ENCODE measurements at places on chromosomes 6 and 20.

- DNase-seq: no peak
Observed at GRCh38 chr20:14454296-14454695, 116.9 kb upstream of the FLRT3 start.

DNA sequence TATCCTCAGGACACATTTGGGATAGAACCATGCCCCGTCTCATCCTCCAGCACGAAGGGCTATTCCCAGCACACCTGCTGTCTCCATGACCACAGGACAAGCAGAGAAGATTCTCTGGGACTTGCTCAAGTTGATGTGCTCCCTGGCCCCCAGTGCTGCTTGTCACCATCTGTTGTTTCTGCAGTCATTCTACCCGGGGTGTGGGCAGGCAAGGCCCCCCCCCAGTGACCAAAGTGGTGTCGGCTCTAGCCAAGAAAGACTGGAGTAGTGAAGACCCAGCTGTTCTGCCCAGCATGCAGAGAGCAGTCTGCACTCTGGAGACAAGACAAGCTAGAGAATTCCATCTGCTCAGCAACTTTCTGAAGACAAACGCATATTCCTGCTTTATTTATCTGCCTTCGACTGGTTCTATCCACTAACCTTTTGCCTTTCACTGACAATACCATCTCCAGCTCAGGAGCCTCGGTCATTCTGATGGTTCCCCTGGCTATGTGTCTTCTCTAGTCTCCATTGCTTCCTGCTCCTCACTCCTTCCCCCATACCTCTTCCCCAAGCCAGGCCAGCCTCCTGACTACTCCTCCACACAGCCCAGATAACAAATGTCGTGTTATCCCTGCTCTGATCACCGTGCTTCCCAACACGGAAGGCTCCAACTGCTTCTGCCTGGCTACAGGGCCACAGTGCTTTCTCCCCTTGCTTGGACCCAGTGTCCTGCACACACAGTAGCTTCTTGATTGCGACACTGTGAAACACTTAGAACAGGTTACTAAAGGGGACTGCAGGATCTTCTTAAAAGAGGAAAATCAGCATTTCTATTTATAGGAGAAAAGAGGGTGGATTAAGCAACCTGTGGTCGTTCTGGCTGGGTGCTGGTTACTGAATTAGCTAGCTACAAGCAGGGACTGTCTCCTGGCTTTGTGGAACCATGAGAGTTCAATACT lies 86.7 kb upstream of the EMILIN3 start:
- DNase-seq: peak; percentile 76

DNA sequence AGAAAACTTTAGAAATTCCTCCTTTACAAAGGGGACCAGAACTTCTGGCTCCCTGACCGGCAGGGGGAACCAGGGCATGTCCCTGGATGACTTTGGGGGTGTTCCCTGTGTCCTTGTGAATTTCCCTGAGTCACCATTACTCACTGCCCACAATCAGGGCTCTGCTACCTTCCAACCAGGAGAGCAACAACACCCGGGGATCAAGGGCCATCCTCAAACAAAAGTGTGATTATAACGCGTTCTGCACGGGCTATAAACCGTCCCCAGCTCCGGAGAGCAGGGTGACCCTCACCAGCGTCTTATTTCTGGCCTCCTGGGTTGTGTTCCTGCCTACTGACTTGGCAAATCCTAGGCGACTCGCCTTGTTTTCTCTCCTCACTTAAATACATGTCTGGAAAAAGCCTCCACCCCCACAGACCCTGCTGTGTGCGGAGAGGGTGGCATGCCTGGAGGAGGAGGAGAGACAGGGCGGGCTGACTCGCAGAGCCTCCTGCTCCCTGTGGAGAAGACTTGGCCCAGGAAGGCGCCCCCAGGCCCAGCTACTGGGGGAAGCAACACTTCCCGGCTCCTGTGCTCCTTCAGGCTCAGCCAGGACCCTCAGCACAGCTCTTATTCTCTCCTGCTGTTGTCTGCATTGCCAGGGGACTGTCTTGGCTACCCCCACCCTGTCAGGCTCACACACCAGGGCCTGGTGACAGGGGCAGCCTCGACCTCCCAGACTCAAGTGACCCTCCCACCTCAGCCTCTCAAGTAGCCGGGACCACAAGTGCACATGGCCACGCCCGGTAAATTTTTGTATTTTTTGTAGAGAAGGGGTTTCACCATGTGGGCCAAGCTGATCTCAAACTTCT lies 54.1 kb downstream of the FGD2 start:
- peak; percentile 73 for DNase-seq

DNA sequence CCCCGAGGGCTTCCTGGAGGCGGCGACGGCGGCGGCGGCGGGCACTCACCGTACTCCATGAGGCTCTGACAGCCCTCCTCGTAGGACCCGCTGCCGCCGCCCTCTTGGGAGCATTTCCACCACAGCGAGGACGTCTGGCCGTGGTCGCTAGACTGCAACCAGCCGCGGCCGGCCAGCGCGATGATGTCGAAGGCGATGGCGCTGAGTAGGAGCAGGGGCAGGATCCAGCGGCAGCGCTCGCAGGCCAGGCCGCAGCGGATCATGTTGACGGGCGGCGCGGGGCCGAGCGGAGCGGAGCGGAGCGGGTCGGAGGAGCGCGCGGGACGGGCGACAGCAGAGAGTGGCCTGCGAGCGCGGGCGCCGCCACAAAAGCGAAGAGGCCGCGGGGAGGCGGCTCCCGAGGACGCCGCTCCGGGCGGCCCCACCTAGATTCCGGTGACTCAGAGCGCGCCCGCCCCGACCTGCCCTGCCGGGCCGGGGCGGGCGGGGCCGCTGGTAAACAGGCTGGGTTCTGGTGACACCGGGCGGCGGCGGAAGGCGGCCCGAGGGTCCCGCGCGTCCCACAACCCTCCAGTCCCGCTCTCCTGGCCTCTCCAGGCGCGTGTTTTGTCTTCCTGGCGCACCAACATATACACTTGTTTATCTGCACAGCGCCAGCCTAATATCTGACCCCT lies at the start of gene PERP:
Gene PERP, minus strand, starts transcription at position 342 of the 674 bp plus-strand sequence. Its CDS starts 79 bp downstream, at position 263.
- DNase-seq: peak; percentile 44

GRCh38 chr6:134515986-134516385 lies 198.1 kb upstream of the SGK1 start:
- DNase-seq: no peak

DNA sequence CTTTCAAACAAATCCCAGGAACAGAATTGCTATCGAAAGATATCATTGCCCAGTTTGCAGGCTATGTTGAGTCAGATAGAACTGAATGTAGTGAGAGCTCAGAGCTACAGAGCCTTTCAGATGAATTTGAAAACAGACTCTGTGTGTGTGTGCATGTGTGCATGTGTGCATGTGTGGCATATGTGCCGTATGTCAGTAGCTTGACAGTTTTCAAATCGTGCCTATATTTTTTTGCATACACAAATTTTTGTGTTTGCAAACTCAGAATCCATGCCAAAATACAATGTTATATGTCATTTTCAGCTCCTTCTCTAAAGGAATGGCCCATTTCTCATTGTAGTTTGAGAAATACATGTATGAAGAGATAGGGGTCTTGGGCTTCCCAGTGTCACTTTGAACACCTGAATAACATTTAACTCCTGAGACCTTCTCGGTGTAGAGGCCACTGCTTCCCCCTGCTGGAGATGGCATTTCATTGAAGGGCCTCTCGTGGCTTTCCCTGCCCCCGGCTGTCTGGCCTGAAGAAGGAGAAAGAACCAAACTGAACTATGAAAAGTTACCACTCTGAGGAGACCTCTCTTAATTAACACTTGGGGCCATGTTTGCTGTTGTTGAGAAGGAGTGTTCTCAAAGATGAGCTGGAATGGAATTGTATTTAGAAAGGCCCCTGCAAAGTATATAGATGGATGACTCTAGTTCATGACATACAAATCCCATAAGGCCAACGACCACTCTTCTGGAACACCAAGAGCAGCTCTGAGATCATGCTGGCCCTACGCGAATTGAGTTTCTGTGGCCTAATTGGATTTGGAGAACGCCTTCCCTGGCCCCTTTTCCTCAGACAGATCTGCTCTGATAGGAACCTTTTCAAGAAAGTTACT lies 58.7 kb downstream of the VAPB start:
- DNase-seq: no peak

DNA sequence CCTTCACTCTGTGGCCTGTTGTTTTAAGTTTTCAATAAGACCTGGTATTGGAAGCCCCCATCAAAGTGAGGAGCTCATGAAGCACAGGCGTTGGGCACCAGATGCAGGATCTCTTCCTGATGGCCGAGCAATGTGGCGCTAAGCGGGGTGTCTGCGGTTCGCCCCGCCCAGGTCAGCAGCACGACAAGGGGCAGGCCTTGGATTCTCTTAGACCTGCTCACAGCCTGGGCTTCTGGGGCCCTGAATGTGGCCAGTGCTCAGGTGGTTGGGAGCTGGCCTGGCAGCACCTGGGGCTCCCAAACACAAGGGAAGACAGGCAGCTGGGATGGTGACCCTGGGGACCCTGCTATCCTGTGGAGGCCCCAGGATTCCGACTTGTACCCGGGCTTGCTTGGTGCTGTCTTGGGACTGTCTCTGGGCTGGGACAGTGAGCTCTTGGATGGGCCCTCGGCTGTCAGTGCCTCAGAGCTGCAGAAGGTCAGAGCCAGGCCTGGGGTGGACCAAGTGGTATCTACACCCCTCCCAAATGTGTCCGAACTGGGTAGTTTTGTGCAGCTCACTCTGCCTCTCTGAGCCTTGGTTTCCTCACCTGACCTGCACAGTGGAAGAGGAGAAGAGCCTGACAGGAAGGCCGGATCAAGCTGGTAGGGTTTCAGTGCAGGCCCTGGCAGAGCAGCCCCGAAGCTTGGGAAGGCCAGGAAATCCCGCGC lies 69.1 kb downstream of the PHACTR3 start:
- no peak for DNase-seq

GRCh38 chr6:105209950-105210706 lies 30.3 kb upstream of the POPDC3 start:
- no peak for DNase-seq

- no peak for DNase-seq
Observed at GRCh38 chr6:150925590-150925928, 60.1 kb downstream of the MTHFD1L start.

DNA sequence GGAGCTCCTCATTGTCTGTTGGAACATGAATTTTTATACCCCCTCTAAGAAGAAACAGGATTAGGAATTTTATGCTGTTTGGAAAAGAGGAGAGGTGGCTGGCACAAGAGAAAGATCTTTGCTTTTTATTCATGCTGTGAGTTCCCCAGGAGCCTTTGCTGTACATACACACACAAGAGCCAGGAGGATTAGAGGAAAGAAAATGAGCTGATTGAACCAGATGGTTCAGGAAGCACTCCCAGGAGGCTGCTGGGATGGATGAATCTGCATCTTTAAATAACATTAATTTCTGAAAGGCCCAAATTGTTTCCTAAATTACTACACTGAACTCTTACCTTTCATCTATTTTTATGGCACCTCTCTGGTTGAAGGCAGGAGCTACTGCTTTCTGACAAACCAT lies 20.1 kb upstream of the TCP11 start:
- no peak for DNase-seq

GRCh38 chr6:21386744-21387143 lies 206.8 kb upstream of the SOX4 start:
- DNase-seq: no peak

- peak; percentile 59 for DNase-seq
Observed at GRCh38 chr6:131381052-131381708, 191.8 kb upstream of the ARG1 start.

DNA sequence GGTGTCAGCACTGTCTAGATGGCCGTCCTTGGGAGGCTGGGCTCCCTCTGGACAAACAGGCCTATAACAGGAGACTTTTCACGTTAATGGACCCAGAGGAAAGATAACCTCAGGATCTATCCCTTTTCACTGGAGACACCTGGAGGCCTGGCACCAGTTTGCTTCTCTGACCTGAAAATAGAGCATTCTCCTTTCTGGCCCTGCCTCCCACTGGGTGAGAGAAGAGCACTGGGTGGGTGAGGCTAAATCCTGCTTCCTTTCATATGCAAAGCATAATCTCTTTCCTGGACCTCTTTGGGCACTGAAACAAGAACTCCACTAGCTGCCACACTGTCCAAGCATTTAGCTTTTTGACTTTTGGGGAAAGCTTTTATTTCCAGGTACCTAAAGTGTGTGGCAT lies 78.3 kb downstream of the FOXO3 start:
- no peak for DNase-seq

GRCh38 chr20:50957798-50958614 lies at the start of gene DPM1:
DPM1 (minus strand) TSS chr20:50958532; CDS start chr20:50958523, 9 bp downstream.
- peak; percentile 90 for DNase-seq

- no peak for DNase-seq
Observed at GRCh38 chr6:142380626-142381025, 78.8 kb downstream of the ADGRG6 start.

DNA sequence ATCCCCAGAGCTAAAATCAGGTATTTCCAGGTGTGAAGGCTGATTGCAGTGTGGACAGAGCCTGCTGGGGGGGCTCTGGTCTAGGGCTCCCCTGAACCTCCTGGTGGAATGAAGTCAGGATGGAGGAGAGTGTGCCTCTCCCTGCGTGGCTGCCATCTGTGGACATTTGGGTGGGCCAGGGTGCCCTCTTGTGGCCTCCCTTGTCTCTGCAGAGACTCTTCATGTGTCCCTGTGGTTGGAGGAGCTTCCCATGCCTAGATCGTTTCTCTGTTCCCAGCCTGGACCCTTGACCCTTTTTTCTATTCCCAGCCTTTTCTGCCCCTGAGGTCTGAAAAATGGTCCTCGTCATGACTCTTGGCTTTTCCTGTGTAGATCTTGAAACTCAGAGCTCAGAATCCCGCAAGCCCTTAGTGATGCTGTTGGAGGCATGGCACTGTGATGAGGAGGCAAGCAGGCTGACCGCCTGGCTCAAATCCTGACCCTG lies 9.9 kb upstream of the PSMF1 start:
- peak; percentile 50 for DNase-seq

DNA sequence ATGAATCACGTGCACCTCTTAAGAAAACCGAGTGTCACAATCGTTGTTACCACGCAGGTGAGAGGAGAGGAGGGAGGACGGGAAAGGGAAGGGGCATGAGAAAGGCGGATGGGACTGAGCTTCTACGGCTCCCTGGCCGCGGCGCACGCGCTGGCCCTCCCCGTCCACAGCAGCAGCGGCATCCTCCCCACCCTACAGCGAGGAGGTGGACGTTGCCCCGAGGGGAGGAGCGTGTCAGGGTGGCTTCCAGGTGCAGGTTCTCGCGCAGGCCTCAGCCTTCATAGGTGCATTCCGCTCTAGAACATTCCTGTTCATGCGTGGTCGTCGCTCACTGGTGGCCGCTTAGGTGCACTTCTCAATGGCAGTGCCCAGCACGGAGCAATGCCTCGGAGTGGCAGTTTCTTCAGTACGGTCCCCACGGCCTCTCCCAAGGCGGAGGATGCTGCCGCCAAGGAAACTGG lies 29.7 kb upstream of the AFDN start:
- no peak for DNase-seq

GRCh38 chr20:3358676-3359340 lies 48.7 kb downstream of the DNAAF9 start:
- DNase-seq: no peak

DNA sequence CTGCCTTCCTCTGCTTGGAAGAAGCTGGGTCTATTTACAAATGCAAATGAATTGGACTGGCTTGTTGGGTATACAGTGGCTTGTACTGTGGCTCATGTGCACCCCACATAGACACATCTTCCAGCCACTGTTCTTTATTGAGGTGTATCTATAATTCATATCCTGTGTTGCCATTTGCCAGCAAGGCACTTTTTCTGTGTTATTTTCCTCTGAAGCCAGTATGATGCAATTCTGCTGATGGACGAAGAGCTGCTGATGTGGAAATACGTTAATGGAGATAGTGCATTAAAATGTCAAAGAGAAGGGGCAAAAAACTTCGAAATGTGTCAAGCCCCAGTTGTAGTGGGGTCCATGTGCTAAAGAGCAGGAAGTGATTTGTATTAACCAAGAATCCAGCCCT lies 167.5 kb downstream of the TMEM242 start:
- no peak for DNase-seq

GRCh38 chr6:133333852-133334251 lies 92.7 kb downstream of the EYA4 start:
- no peak for DNase-seq

Measured in right hindlimb (tissue), 1 donor.